Muscle of leg (tissue), 16 donors: ENCODE measurements at places on chromosomes 1 and 21. TPM values are rescaled to one million over a fixed set of nuclear protein-coding genes. Genes with fewer than 3 reads are reported as not detected.

DNA sequence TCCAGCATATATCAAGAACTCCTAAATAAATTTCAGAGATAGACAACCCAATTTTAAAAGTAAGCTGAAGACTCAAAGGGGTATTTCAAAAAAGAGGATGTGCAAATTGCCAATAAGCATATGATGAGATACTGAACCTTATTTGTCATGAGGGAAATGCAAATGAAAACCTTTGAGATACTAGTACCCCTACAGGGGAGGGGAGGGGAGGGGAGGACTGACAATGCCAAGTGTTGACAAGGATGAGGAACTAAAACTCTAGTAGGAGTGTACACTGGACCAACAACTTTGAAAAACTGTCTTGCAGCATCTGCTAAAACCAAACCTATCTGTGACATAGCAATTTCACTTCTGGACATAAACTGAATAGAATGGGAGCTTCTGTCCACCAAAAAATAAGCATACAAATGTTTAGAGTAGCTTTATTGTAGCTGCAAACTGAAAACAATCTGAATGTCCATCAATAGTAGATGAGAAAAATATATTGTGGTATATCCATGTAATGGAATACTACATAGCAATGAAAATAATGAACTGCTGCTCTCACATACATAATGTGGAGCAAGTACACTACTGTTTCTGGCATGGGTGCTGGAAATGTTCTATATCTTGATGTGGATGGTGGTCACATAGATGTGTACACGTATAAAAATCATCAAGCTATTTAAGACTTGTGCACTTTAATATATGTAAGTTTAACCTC, 57.2 kb downstream of the CDK18 start:
- no peaks in the 10 kb centered on the region for H3K4me1 ChIP-seq
- H3K4me3 ChIP-seq, result no peak overlapping the region
- DNase-seq, result no peak
- H3K36me3 ChIP-seq, result no peaks in the 10 kb centered on the region
- peaks cover 12% of the 10 kb centered on the region for H3K27me3 ChIP-seq
- H3K27ac ChIP-seq, result no peak overlapping the region

- H3K27ac ChIP-seq, result no peak overlapping the region
- H3K36me3 ChIP-seq, result peaks cover 5% of the 10 kb centered on the region
- H3K4me3 ChIP-seq, result no peak overlapping the region
- H3K4me1 ChIP-seq, result peaks cover 3% of the 10 kb centered on the region
- DNase-seq, result peak; percentile 4
These were observed 29.1 kb downstream of the EVI5 start for GRCh38 chr1:92755541-92756461.

Gene TMPRSS2
- polyA plus RNA-seq, result 0.14 TPM

- H3K4me3 ChIP-seq, result no peak overlapping the region
- H3K36me3 ChIP-seq, result no peaks in the 10 kb centered on the region
- DNase-seq, result no peak
- no peaks in the 10 kb centered on the region for H3K4me1 ChIP-seq
- no peaks in the 10 kb centered on the region for H3K27me3 ChIP-seq
These were observed 430.5 kb downstream of the MRPL39 start for GRCh38 chr21:25176637-25177412.

- H3K4me3 ChIP-seq, result no peak overlapping the region
- H3K27me3 ChIP-seq, result peaks cover 2% of the 10 kb centered on the region
These were observed 5.2 kb upstream of the TTC4 start for GRCh38 chr1:54710434-54710833.

Gene TLCD4
- polyA plus RNA-seq, result 5.6 TPM

Gene DCST1
- polyA plus RNA-seq, result 0.20 TPM

DNA sequence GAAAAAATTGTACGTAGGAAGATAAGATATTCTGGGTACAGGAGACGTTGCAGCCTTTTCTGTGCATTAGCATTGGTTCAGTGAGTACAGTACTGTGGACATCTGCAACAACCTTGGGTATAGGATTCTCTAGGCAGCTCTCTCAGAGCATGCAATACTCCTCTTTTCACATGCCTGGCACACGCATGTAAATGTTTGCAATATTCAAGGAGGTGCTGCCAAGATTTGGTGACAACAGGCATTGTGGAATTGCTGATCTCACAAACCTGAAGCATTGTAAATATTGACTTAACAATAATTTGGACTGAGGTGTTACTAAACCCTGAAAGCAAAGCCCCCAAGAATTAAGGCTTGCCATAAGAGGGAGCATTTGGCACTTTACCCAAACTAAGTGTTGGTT, 126.8 kb downstream of the GRIK1 start:
- DNase-seq, result no peak
- H3K27ac ChIP-seq, result no peak overlapping the region
- H3K36me3 ChIP-seq, result no peaks in the 10 kb centered on the region
- H3K4me3 ChIP-seq, result no peak overlapping the region

Gene SIK1
- not detected for polyA plus RNA-seq

DNA sequence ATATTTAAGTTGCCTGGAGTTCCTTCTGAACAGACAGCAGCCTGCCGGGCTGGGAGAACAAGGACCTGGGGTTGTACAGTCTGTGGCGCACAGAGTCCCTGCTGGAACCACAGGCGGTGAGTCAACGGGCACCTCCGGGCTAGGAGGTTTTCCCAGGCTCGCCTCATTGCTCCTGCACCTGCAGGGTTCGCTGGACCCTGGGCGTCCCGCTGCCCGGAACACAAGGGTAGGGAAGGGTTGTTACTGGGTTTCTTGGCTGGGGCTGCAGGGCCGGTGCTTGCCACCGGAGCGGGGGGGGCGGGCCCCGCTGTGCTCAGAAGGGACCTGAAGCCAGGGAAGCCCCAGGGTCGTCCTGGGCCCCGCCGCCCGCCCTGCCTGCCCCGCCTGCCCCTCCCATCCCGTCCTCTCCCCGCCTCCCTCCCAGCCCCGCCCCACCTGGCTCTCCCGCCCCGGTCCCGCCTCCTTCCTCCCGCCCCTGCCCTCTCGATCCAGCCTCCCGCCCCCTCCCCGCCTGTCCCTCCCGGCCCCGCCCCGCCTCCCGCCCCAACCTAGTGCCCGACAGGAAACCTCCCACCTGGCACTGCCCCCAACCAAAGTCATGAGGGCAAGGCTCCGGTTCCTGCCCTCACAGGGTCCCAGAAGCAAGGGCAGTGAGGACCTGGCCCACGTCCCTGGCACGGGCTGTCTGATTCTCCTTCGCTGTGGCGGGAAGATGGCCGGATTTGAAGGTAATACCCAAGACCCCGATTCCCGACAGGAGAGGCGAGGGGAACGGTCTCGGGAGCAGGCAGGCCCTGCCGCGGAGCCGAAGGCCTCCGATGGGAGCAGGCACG, 6.8 kb downstream of the JMJD4 start:
- peaks cover 27% of the 10 kb centered on the region for H3K36me3 ChIP-seq
- H3K27me3 ChIP-seq, result peaks cover 5% of the 10 kb centered on the region
- H3K4me1 ChIP-seq, result peaks cover 45% of the 10 kb centered on the region
- H3K27ac ChIP-seq, result peak overlapping the region; percentile 29

GRCh38 chr1:40633523-40633922, 32.0 kb downstream of the RIMS3 start:
- H3K27me3 ChIP-seq, result peaks cover 3% of the 10 kb centered on the region
- no peaks in the 10 kb centered on the region for H3K36me3 ChIP-seq
- DNase-seq, result no peak
- H3K27ac ChIP-seq, result no peak overlapping the region
- no peak overlapping the region for H3K4me3 ChIP-seq

DNA sequence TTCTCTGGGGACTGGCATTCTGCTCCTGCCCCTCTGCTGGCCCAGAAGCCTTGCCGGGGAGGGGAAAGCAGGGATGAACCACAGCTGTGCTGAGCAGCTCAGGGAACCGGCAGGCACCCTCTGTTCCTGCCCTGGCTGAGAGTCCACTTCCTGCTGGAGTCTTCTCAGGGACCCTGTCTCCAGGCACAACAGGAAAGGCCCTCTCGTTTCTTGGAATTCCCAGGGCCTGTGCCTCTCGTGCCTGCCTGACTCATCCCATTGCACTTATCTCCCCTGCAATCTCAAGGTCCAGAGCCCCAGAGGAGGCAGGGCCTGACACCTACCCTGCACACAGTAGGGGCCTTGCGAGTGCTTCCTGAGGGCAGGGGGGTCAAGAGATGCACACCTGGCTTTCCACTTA, 1.1 kb upstream of the EDN2 start:
- no peaks in the 10 kb centered on the region for H3K36me3 ChIP-seq
- H3K27ac ChIP-seq, result no peak overlapping the region
- no peak overlapping the region for H3K4me3 ChIP-seq
- H3K4me1 ChIP-seq, result peaks cover 73% of the 10 kb centered on the region
- DNase-seq, result no peak

GRCh38 chr1:72936151-72936740, 653.9 kb upstream of the NEGR1 start:
- H3K4me1 ChIP-seq, result no peaks in the 10 kb centered on the region
- H3K4me3 ChIP-seq, result no peak overlapping the region
- no peaks in the 10 kb centered on the region for H3K27me3 ChIP-seq

Gene RABGAP1L
- 9.9 TPM for polyA plus RNA-seq

Gene SH3BGR
- 137 TPM for polyA plus RNA-seq

DNA sequence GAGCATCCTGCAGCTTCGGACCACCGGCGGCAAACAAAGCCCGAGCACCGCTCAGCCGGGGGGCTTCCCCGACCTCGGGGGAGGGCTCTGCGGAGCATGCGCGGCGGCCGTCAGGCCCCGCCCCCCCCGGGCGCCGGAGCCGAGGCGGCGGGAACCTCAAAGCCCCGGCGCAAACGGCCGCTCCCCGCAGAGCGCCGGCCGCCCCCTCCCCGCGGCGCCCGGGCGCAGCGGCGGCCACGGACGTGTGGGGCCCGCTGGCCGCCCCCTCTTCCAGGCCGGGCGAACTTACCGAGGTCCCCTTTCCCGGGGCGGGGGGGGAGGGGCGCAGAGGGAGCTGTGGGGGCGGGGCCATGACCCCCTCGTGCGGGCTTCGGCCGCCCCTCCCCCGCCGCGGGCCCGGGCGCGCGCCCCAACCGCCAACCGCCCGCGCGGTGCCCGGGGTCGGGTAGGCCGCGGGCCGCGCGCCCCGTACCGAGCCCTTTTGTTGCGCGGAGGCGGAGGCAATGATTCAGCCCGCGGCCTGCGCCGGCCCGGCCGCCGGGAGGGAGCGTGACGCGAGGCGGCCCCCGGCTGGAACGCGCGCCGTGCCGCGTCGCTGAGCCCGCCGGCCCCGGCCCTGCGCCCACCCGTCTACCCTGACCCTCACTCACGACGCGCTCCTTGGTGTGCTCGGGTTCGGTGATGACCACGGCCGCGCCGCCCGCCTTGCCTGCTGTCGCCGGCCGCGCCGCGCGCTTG, 1.7 kb downstream of the RCC2 start:
- DNase-seq, result peak; percentile 68
- peaks cover 20% of the 10 kb centered on the region for H3K27me3 ChIP-seq
- peaks cover 23% of the 10 kb centered on the region for H3K4me1 ChIP-seq
- peak overlapping the region; percentile 51 for H3K27ac ChIP-seq
